D341Med (cell line): ENCODE measurements at places on chromosomes 11 and 22.

DNA sequence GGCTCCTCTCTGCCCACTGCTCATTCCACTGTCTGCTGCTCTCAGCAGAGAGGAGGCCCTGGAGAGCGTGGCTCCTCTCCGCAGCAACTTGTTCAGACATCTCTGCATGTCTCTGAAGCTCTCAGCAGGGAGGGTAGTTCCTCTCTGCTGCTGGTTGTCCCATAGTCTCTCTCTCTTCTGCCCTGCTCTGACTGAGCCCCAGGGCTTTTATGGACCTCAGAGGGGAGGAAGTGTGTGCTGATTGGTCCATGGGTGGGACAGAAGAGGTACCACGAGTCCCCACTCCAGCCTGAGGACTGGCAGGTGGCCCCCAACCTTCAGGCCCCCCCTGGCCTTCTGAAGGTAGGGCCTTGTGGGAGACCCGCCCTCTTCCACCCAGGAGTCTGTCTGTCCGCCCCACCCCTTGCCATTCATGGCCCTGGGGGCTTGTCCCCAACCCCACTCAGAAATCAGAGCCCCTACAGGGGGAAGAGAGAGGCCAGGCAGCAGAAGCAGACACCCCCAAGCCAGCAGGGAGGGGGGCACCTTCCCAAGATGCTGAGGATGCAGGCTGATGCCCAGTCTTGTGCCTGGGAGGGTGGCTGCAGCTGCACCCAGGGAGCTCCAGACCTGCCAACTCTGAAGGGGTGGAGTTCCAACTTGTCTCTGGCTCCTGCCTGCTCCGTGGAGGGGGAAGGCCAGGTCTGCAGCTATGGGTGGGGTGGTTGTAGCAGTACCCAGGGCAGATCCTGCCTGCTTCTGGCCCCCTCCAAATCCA is 35.1 kb downstream of the C11orf91 start:
- DNase-seq, result no peak

- no peak for DNase-seq
Measured at GRCh38 chr11:111684251-111684650, 81.9 kb downstream of the PPP2R1B start.

DNA sequence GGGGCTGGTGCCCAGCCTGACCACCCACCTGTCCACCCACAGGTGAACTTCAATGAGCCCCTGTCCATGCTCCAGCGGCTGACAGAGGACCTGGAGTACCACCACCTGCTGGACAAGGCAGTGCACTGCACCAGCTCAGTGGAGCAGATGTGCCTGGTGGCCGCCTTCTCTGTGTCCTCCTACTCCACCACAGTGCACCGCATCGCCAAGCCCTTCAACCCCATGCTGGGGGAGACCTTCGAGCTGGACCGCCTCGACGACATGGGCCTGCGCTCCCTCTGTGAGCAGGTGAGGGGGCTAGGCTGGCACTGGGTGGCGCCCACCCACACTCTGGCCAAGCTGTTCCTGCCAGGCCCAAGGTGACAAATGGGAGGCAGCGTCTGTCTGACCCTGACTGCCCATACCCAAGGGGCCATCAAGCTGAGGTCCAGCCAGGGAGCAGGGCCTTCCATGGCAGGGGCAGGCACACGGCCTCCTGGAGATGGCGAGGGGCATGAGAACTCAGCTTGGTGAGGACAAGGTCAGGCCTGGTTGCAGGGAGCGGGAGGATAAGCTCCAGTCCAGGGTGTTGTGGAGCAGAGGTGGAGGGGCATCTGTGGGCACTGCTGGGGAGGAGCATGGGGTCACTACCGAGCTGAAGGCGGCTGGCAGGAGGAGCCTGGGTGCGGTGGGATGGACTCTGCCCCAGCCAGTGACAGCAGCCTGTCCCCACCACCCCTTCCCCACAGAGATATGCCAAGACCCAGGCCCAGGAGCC is 77.7 kb downstream of the MORC2 start:
- DNase-seq, result peak; percentile 78

- DNase-seq, result no peak
Measured at GRCh38 chr22:43431808-43432554, 20.2 kb downstream of the MPPED1 start.

DNA sequence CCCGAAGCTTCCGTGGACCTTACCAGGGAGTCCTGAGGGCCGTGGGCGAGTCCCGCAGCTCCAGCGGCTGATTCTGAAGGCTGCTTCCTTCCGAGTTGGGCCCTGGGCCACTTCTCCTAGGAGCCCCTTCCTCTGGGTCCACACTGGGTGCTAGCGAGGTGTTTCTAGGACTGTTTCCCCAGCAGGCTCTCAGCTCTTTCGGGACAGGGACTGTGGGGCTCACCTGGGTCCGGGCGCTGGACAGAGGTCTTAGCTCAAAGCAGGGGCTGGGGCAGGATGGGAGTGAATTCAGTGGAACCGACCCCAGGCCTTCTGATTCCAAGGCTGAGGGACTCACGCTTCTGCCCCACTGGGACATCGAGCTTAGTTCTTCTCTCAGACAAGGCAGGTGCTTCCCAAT is 29.3 kb upstream of the CSNK1E start:
- peak; percentile 23 for DNase-seq

- no peak for DNase-seq
Measured at GRCh38 chr22:44002997-44003396, 21.1 kb upstream of the PARVB start.

GRCh38 chr11:8886322-8886721 is 24.7 kb upstream of the AKIP1 start:
- no peak for DNase-seq

- DNase-seq, result peak; percentile 54
Measured at GRCh38 chr22:21951931-21952465, 650 bp downstream of the PPM1F start.

GRCh38 chr11:83219095-83219494 is 25.6 kb downstream of the ANKRD42 start:
- peak; percentile 26 for DNase-seq

DNA sequence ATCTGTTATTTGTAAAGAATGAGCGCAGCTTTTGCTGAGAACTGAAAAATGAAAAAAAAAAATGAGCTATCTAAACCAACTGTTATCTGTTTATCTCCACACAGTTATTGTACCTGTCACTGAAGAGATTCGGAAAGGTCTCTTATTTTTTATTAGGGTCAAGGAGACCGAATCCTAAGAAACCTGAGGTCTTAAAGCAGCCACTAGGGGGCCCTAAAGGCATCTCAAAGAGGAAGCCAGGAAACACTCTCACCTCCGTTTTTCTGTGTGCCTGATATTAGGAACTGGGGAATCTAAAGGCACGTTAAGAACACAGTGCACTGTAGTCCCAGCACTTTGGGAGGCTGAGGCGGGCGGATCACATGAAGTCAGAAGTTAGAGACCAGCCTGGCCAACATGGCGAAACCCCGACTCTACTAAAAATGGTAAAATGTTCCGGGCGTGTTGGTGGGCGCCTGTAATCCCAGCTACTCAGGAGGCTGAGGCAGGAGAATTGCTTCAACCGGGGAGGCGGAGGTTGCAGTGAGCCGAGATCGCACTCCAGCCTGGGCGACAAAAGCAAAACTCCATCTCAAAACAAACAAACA is 3.5 kb upstream of the LARGE1 start:
- peak; percentile 52 for DNase-seq

GRCh38 chr11:48036466-48036865 is 56.1 kb downstream of the PTPRJ start:
- DNase-seq, result no peak

GRCh38 chr11:9169595-9170295 is 78.3 kb upstream of the SCUBE2 start:
- no peak for DNase-seq

GRCh38 chr22:30332551-30332950 is 5.8 kb upstream of the TBC1D10A start:
- DNase-seq, result no peak

DNA sequence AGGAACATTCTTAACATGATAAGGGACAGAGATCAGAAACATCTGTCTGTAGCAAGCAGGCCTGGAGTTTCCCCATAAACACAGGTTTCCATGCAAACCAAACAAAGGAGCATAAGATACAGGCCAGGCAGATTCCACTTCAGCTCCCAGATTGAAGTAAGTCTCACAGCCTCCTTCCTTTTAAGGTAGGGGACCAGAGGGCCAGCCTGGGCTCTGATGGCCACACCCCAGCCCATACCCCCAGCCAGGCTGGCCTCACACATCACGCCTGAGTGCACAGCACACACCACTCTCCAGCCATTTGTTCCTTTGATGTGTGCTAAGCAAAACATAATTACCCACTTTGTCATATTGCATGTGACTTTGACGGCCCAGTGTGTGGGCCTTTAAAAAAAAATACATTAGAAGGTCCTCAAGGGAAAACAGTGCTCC is 518.7 kb downstream of the NTM start:
- DNase-seq, result no peak

DNA sequence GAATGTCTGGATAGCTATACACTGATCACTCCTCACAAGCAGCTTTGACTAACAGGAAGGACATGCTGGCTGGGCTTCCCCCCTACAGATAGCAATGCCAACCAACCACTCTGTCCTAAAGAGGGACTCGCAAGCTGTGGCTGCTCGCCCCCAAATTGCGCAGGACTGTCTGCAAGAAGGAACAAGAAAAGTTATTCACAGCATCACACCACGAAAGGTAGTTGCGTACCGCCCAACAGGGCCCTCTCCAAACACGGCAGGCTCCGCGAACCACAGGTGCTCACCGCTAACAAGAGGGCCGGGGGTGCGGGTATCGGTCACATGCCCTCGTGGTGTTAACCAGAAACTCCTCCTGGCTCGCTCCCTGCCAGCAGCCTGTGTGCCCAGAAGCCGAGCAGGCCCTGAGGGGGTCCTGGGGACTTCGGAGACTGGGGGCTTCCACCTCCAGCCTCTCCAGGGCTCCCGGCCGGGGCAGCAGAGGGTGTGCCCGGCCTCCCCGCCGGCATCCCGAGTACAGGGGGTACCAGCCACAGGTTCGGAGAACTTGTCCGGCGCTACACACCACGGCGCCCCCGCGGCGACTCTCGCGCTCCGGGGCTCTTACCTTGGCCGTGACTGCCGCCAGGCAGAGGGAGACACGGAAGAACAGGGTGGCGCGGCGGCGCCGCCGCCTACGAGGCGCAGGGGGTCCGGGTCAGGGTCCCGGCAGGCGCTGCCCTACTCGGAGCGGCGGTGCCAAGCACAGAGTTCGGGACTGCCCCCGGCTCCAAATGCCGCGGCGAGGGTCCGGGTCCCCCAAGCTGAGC is 682 bp downstream of the LARGE1 start:
- DNase-seq, result peak; percentile 46

- no peak for DNase-seq
Measured at GRCh38 chr11:104967534-104968354, 630 bp downstream of the CASP4 start.

DNA sequence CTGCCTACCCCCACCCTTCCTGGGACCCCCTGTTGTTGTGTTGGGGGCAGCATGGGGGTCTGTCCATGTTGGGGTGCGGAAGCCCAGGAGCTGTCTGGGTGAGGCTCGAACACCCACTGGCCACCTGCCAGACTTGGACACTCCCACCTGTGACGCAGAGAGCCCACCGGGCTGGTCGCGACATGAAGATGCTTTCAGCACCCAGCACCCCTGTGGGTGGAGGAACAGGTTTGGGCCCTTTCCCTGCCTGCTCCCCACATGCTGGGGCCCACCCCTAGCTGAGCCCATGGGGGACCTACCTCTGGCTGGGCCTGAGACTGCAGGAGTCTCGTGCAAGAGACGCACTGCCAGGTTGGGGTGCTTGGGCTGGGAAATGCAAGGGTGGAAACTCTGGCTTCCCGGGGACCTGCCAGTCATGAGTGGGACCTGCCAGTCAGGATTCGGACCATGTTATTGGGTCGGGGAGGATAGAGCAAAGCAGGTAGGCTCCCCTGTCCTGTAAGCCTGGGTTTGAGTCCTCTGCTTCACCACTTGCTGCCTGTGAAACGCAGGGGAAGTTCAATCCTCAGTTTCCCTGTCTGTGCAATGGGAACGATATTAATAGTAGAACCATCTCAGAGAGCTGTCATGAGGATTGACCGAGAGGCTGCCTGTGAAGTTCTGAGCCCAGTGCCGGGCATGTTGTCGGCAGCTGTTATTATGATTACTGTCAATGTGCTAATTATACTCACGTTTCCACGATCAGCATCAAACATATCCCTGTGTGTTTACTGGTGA is 24.1 kb downstream of the KIAA1671 start:
- peak; percentile 14 for DNase-seq

- DNase-seq, result peak; percentile 77
Measured at GRCh38 chr22:35451592-35451991, 51.7 kb downstream of the MCM5 start.
